Activated CD4-positive, alpha-beta T cell treated with anti-CD3 and anti-CD28 coated beads for 24 hours (primary cell): ENCODE measurements at places on chromosomes 1 and 21.

- no peak for DNase-seq
Measured at GRCh38 chr1:9101510-9102146, 27.3 kb downstream of the GPR157 start.

GRCh38 chr1:67832737-67833601 lies at the start of gene GNG12:
Gene GNG12, minus strand, starts transcription at chr1:67833467. Its CDS starts 125,781 bp downstream, at chr1:67707686.
- peak; percentile 23 for DNase-seq

- no peak for DNase-seq
Measured at GRCh38 chr1:228646717-228647522, 88.4 kb upstream of the RHOU start.

GRCh38 chr1:229047840-229048620 lies 222.9 kb upstream of the RAB4A start:
- no peak for DNase-seq

DNA sequence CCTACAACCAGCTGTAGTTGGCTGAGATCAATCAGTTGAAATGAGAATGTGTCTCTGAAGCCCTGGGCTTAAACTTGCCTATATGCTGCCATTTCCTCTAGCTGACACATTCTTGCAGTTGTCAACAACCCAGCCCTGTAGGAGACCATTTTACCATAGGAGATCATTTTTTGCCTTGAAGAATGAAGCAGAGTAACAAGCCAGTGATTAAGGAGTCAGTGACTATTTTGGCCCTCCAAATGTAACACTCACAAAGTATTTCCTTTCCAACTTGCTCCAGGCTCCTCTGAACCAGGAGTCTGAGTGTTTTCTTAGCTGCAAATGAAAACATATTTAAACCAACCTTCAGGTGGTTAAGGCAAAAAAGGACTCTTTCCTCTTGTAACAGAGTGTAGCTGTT lies 183.5 kb downstream of the ZZZ3 start:
- no peak for DNase-seq

- DNase-seq, result no peak
Measured at GRCh38 chr1:30038134-30039025, 685.0 kb downstream of the MATN1 start.

DNA sequence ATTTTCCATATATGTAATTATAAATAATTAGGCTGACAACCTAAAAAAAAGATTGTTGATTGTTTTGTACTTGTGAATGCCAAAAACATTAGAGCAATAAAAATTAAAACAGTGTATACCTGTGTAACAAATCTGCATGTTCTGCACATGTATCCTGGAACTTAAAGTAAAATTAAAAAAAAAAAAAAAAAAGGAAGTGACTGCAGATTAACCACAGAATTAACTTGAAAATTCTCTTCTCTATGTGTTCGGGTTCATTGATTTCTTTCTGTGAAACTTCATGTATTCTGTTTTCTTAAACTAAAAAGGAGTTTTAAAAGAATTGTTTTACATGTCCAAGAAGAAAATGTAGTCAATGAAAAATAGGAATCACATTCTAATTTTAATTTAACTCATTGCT lies 95.7 kb downstream of the FASLG start:
- DNase-seq, result no peak

- no peak for DNase-seq
Measured at GRCh38 chr21:39022863-39023693, 160.2 kb downstream of the PSMG1 start.

DNA sequence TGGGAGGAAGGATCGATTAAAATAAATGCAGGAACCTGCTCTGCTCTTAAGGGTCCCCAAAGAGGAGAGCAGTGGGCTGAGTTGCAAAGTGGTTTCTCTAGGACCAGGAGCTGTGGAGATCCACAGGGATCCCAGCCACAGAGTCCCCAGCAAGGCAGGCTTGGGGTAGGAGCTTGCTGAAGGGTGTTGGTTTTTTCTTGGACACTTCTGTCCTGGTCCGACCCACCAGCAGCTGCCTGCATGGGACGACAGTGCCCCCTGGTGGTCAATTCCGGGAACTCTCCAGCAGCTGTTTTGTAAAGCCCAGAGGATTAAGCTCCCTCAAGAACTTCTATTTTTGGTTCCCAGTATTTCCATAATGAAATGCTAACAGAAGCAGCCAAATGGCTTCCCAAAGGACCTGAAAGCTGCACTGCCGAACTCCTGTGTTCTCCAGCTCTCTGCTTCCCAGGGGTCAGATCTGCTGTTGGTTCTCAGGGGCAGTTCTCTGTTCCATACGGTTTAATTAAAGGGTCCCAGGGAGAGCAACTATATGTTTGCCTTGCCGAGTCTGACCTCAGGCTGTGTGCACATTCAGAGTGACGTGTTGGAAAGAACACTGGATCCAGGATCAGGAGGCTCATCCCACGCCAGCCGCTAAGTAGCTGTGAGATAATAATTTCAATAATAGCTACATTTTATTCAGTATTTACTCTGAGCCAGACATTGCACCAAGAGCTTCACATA lies 23.2 kb downstream of the NENF start:
- peak; percentile 84 for DNase-seq

- DNase-seq, result no peak
Measured at GRCh38 chr1:206011057-206011456, 7.9 kb upstream of the RAB7B start.

DNA sequence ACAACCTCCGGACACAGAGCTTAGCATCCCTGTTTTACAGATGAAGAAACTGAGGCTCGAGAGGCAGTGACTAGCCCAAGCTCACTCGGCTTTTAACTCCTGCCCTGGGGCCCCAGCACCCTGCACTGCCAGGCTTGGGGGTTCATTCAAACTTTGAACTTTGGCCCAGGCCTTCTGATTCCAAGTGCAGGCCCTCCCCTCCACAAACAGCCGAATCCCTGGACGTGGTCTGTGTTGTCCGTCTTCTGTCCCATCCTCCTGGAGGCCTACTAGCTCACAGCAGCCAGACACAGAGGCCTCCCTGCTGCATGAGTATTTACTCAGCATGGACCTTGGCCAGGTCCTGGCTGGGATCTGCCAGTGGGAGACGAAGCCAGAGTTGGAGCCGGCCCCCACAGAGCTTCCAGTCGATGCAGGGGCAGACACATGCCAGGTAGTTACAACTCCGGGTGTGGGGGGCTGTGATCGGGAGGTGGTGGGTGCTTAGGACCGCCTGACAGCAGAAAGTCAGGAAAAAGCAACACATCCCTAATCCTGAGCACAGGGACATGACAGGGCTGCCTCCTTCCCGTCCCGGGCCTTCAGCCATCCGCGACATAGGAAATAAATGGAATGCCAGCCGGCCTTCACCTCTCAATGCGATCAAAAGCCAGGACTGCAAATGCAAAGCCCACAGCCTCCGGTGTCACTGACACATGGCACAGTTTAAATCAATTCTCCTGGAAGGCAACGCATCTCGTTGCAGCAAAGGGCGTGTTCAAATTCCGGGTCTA lies 7.4 kb downstream of the IFFO2 start:
- no peak for DNase-seq

- DNase-seq, result no peak
Measured at GRCh38 chr1:181718034-181718433, 234.7 kb downstream of the CACNA1E start.
